ENCODE measurements at places on chromosomes 7 and 10.

- DNase-seq = peak; percentile 10
Measured at GRCh38 chr7:15461576-15461975, 100.2 kb downstream of the AGMO start.

DNA sequence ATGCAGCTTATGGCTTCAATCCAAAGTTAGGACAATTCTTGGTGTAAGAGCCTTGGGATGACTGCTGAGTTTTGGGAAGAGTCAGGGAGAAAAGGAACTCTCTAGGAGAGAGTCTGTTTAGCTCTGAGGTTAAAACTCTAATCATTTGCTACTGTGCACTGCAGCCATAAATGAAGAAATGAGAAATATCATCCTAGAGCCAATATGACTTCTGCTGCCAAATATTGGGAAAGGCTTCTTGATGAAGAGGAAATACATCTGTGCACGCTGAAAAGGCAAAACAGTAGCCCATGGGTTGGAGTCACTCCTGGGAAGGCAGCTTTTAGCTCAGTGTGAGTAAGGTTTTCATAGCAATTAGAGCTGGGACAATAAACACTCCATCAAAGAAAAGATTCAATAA, 308.8 kb downstream of the SFMBT2 start:
- no peak for DNase-seq

- DNase-seq = no peak
Measured at GRCh38 chr10:88103576-88103975, 240.2 kb downstream of the PTEN start.

DNA sequence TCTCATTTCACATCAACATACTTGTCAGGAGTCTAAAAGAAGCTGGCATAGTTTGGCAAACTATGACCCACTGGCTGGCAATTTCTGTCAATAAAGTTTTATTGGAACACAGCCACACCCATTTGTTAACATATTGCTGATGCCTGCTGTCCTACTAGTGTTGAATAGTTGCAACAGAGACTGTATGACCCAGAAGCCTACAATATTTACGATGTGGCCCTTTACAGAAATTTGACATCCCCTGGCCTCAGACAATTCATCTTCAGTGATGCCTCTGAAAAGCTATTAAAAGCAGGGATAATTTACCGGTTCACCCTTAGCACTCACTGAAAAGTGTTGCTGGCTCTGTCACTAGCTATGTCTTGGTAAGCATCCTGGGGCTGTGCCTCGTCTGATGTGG, 155.2 kb downstream of the ARID5B start:
- DNase-seq = no peak

DNA sequence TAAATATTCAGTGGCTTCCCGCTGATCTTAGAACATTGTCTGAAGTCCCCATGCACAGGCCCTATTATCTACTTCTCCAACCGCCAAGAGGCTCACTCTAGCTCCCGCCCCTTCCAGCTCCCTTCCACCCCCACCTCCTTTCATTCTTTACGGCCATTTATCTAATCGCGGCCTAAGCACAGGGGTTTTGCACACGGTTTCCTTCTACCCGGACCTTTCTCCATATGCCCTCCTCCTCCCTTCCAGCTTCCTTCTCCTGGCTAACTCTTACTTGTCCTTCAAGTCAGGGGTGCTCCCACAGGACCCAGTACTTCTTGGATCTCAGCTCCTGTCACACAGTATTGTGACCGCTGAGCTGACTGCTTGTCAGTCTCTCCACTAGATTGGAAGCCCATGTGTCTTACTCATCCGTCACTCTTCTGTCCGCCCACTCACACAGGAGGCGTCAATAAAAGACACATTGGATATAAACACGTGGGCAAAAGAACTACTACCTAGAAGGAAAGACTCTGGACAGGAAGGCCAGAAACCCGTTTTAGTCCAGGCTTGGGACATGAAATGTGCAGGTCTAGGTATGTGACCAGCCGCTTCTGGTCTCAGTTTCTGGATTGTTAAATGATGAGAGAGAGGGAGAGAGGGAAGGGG, 20.2 kb upstream of the HPS1 start:
- no peak for DNase-seq

- DNase-seq = no peak
Measured at GRCh38 chr10:98339799-98340198, 71.8 kb upstream of the LOXL4 start.

DNA sequence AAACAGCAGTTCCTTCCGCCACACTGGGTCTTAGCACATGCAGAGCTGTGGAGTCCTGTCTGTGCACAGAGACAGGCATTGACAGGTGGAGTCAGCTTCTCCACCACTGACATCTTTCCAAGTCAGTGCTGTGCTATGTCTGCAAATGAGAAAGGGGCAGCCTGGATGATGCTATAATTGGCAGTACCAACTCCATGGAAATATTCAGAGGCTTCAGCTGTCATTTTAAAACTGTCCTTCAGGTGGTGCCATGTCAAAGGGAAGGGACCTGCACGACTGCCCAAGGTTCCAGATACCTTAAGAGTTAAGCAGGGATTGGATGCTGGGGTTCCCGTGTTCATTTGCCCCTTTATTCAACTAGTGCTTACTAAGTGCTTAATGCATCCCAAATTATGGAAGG, 258.0 kb upstream of the PRKCQ start:
- DNase-seq = peak; percentile 18

DNA sequence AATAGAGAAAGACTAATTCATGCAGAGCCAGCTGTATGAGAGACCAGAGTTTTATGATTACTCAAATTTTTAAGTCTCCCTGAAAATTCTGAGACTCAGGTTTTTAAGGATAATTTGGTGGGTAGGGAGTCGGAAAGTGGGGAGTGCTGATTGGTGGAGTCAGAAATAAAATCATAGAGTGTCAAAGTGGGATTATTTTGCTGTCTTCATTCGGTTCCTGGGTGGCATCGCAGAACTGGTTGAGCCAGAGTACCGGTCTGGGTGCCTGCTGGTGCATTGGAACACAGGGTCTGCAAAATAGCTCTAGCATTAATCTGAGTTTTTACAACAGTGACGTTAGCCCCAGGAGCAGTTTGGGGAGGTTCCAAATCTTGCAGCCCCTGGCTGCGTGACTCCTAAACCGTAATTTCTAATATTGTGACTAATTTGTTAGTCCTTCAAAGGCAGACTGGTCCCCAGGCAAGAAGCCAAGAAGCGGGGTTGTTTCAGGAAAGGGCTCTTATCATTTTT, 32.4 kb downstream of the GPRIN2 start:
- no peak for DNase-seq

DNA sequence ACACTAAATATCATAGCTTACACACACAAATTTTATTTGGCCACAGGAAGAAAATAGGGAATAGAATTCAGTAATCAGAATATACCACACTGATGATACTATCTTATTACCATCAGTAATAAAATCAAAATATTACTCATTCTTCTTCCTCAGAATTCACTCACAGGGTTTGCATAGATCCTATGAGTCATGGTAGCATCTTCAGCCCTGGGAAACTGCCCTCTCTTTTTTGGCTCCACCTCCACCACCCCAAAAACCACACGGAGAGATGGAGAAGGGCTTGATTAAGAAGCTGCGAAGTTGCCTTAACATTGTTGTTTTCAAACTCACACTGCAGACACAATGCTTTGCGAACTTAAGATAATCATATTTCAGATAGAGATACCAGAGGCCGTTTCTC, 154.1 kb upstream of the AHR start:
- no peak for DNase-seq

Data from eye (tissue), 1 donor.